ENCODE measurements at places on chromosomes 4 and X.

GRCh38 chrX:74434336-74434735 lies 13.0 kb downstream of the SLC16A2 start:
- no peak for DNase-seq

DNA sequence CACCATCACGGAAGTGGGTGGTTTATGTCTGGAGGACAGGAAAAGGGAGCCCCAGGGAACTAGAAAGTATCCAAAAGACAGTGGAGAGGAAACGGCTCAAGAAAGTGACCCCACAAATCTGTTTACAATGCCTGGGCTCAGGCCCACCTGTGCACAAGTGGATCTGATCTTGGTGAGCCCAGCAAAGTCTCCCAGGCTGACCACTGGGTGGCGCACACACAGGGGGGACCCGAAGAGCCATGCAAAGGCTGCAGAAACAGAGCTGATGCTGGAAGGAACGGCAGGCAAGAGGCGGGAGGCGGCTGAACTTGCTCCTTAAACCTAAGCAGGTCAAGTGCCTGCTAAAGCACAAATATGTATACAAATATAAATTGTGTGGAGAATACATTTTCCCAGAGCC lies 9.6 kb downstream of the HAUS7 start:
- DNase-seq = peak; percentile 41

GRCh38 chr4:58760737-58761136 lies 1650.6 kb upstream of the IGFBP7 start:
- no peak for DNase-seq

DNA sequence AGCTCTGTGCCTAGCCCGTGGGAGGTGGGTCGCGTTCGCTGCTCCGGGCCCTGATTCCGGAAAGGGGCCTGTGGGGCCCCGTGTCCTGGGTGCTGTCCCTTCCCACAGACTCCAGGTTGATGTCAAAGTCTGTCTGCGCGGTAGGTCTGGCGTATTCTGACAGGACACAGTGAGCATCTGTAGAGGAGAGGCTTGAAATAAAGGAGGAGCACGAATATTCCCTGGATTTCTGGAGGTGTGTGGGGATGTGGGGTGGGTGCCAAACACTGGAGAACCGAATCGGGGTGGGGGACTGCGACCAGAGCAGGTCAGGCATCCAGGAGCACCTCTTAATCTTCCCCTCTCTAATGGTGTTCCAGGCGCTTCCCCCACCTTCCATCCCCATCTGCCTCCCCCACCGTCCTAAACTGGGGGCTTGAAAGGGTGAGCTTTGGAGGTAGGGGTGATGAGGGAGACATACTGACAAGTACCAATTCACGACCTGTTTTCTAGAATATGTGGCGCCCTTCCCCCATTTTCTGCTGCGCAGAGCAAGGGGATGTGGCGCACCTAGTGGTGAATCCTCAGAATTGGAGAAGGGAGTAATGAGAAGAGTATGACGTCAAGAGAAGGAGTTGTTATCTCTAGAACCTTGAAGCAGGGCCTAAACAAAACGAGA lies 877 bp downstream of the GPRASP1 start:
- DNase-seq = no peak

DNA sequence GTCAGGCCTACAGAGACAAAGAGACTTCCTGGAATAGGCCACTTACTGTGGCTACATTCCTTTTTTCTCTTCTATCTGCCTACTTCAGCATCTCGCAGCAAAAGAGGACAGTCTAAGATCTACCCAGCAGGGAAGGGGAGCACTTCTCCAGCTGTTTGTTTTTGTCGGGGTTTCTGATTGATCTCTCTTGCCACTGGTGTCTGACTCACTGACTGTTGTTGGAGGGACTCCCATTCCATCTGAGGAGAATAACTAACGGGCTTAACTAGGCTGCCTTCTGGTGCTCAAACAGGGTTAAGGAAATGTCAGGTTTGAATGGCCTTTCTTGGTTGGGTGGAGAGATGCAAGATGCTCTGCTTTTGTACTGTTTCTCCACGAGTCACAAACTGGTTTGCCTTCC lies 100.2 kb upstream of the TMEM164 start:
- DNase-seq = no peak

- no peak for DNase-seq
These were observed at the start of gene TAF7L for GRCh38 chrX:101290957-101291603. TSS of gene TAF7L (minus strand) at chrX:101291334. CDS start at chrX:101287543, 3,791 bp downstream.

Measured in suppressor macrophage treated with lipopolysaccharide for 4 hours (primary cell).